Activated CD8-positive, alpha-beta memory T cell treated with anti-CD3 and anti-CD28 coated beads, Interleukin-2, amount 50 U/mL, for 48 hours (primary cell): ENCODE measurements at places on chromosomes 4 and X.

DNA sequence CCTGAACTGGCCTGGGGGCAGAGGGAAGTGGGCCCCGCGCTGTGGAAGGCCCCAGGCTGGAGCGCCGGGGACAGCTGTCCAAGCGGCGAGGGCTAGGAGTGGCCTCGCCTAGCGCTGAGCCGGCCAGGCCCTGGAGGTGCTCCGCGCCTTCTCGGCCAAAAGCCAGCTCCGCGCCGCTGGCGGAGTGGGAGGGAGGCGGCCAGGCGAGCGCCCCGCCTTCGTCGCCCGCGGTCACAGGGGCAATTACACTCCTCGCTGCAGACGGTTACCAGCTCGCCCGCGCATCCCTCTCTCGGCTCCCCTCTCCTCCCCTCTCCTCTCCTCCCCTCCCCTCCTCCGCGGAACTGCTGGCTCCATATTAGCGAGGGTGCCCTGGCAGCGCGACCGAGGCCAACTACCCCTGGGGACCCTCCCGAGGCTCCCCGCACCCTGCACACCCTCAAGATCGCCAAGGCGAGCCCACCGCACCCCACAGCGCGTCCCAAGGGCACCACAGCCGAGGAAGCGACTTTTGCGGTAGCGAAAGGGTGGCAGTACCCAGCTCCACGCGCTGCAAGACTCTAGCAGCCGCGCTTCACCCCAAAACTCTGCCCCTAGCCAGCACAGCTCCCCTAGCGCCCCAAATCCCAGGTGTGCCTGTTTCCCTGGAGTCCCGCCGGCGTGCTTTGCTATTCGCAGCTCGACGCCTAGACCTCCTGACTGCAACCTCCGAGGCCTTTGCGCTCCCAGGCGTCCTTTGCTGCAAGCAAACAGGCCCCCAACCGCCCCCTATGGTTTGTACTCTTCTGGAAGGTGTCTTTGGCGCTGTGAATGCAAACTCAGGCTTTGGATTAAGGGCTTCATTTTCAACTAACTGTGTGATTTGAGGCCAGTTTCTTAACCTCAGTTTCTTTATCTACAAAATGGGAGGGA, 91.4 kb downstream of the BCOR start:
- peak; percentile 64 for DNase-seq

- no peak for DNase-seq
These were observed 90.7 kb upstream of the S100G start for GRCh38 chrX:16559206-16559619.

GRCh38 chrX:13252726-13253125, 67.1 kb downstream of the ATXN3L start:
- DNase-seq, result no peak

- no peak for DNase-seq
These were observed 140.8 kb downstream of the PCDH7 start for GRCh38 chr4:30860978-30861377.

DNA sequence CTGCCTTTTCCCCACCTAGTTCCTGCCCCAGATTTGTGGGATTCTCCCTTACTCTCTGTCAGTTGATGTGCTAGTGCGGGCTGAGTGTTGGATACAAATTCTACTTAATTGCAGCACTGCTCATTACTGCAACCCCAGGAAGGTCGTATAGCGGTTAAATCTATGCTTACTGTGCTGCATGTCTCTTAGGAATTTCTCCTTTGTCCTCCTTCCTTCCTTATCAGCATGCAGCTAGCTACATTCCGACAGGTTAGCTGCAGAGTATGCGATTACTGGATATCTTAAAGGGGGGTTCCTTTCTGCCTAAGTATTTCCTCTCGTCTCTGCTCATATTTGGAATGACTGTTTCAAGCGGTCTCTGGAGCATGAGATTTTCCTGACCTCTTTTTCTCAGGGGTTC, 662.8 kb downstream of the TLL1 start:
- no peak for DNase-seq

DNA sequence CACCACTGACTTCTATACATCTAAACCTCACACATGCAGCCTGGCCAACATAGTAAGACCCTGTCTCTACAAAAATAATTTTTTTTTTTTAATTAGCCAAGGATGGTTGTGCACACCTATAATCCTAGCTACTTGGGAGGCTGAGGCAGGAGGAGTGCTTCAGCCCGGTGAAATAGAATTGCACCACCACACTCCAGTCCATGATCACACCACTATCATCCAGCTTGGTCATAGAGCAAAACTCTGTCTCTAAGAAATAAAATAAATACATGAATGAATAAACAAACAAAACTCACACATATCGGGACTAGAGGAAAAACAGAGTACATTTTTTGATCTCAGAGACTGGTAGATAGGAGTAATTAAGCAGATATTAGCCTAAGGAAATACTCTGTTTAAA, 66.6 kb upstream of the PDE5A start:
- DNase-seq, result no peak

DNA sequence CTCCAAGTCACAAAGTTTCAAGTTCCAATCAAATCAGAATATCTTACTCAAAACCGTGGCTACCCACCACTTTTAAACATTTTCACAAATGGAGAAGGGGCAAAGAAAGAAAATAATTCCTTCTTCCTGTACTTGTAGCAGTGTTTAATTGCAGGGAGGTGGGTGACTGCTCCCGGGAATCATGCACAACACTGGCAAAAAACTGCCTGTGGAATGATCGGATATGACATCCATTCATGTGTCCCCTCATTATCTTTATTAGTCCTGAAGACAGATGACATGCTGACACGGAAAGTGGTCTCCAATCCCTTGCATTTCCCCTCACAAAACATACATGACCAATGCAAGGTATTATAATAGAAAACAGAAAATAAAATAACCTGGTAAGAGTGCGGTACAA, 2.0 kb downstream of the TSPAN5 start:
- no peak for DNase-seq

DNA sequence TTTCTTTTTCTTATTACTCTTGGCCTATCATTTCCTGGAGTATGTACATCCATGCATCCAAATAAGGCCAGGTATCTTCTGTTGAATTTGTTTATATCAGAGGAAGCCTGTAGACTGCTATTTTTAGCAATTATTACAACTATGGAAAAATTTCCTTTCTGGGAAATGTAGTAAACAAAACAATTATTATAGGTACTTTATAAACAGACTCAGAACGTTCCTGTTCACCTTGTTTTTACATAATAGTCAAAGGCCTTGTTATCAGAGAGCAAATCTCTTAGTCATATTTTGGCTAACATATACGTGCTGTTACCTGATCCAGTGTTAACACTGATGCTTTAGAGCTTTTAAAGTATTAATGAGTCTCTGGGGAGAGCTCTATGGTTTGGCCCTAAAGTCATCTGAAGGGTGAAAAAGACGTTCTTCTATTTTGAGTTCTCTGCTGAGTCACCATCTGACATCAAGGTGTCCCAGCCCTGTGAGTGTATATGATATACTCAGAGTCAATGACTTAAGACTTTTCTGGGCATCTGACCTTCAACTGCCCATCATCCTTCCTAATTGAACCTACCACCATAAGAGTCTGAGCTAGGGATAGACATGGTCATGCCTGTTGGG, 7.3 kb downstream of the SPARCL1 start:
- DNase-seq, result no peak

DNA sequence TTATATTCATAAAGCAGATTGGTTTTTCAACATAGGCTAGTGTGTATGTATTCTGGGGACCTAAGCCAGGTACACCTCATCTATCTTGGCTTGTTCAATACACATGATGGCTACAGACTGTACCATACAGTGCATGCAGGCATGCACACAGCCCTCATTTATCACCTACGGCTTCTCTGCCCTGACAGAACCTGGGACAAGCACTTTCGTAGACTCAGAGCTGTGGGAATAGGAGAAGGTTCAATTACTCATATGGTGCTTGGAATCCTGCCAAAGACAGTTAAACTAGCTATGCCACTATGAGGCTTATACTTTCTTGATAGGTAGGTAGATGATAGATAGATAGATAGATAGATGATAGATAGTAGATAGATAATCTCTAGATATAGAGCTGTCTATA, 457.2 kb downstream of the GALNTL6 start:
- DNase-seq, result no peak

DNA sequence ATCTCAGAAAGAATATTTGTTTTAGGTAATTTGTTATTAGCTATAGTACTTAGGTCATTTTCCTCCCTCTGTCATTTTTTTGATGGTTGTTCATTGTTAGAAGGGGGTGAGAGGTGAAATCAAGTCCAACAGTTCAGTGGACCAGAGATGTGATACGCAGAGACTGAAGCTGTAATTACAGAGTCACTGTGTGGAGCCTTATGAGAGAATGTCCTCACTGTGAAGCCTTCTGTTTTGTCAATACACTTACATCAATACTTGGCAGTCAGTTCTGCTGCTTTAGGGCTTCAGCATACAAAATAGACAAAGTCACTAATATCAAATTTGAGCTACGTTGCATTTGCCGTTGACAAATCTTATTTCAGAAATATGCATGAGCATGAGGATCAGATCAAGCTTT, 692.5 kb downstream of the C4orf33 start:
- DNase-seq, result no peak

- DNase-seq, result no peak
These were observed 138.4 kb downstream of the ANTXR2 start for GRCh38 chr4:79934660-79935059.

- DNase-seq, result no peak
These were observed 71.2 kb upstream of the HCCS start for GRCh38 chrX:11039926-11040325.

GRCh38 chrX:636981-637659, 6.5 kb downstream of the SHOX start:
- no peak for DNase-seq

GRCh38 chr4:161291222-161291621, 872.6 kb downstream of the FSTL5 start:
- DNase-seq, result no peak
